SJSA1 (cell line): ENCODE measurements at places on chromosomes 1 and 21. TPM values are rescaled to one million over a fixed set of nuclear protein-coding genes. Genes with fewer than 3 reads are reported as not detected.

- no peak for DNase-seq
Observed at GRCh38 chr1:66294707-66295370, 239.1 kb upstream of the SGIP1 start.

DNA sequence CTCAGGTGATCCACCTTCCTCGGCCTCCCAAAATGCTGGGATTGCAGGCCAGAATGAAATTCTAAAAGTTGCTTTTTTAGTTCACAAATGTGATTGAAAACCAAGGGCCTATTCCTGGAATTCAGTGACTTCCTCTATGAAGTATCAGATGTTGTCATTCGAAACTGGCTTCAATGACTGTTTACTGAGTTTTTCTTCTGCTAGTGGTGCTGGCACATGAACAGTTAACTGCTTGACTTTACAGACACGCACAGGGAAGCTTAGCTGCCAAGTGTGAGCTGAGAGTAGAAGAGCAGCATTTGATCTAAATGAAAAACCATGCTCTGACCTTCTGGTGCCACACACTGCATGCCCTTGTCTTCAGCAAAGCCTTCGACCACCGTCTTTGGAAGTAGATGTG is 32.8 kb upstream of the AJAP1 start:
- no peak for DNase-seq

Gene FAM151A
- total RNA-seq: not detected in 2 replicates

DNA sequence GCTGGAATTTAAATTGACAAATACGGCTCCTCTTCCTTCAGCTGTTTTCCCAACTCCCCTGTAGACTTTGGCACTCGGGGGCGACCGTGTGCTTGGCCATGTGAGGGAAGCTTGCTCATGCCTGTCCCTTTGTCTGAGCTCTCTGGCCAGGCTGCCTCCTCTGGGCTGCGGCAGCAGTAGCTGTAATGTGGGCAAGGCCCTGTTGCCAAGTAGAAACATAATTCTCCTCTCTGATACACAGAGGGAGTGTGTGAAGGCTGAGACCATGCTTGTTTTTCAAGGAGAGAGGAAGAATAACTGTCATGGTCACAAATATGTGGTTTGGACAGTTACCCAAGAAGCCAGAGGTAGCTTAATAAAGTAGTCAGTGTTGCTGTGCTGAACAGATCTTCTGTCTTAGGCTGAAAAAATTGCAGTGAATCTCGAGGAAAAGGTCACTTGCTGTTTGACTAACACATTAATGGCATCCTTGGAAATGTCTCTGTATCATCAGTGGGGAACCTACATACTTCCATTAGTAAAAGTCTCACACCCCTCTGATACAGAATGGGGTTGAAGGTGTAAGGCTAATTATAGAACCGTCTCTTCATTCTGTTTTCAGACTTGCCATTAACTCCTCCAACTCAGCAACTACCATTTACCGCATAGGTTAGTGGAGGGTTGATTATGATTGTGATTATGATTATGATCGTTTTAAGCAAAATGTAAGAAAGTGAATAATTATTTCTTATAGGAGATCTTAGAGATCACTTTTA is 94.6 kb downstream of the TGFB2 start:
- no peak for DNase-seq

Gene ZNHIT6
- total RNA-seq: 13.8 and 15.2 TPM in 2 replicates

Gene TEDDM1
- not detected in 2 replicates for total RNA-seq
